Airway epithelial cell (primary cell): ENCODE measurements at places on chromosomes 4 and X. TPM values are rescaled to one million over a fixed set of nuclear protein-coding genes. Genes with fewer than 3 reads are reported as not detected.

The S100P gene
- 39.8 and 56.6 TPM in 2 replicates for total RNA-seq

The TRIM60 gene
- total RNA-seq: not detected in 2 replicates

The XAGE1B gene
- total RNA-seq: not detected in 2 replicates

The POLA1 gene
- total RNA-seq: 6.2 and 9.1 TPM in 2 replicates

The ADRA2C gene
- not detected in 2 replicates for total RNA-seq

The AKAP14 gene
- not detected in 2 replicates for total RNA-seq

The ZFP92 gene
- 0.05 and 0.21 TPM in 2 replicates for total RNA-seq

The HTN1 gene
- total RNA-seq: not detected in 2 replicates

The TMSB15C gene
- 0.42 and 1.1 TPM in 2 replicates for total RNA-seq

The HSFX2 gene
- not detected in 2 replicates for total RNA-seq

The SLC25A14 gene
- total RNA-seq: 9.2 and 9.6 TPM in 2 replicates

The DCX gene
- 0.07 TPM in 1 of 2 replicates, not detected in the other for total RNA-seq

The DMP1 gene
- total RNA-seq: not detected in 2 replicates

The TLR2 gene
- total RNA-seq: 1.0 and 1.3 TPM in 2 replicates

The FGFBP2 gene
- not detected in 2 replicates for total RNA-seq

The SMIM31 gene
- not detected in 2 replicates for total RNA-seq

The TCP11X2 gene
- not detected in 2 replicates for total RNA-seq

The LUZP4 gene
- not detected in 2 replicates for total RNA-seq

The NSUN7 gene
- 1.0 and 1.5 TPM in 2 replicates for total RNA-seq

The PRKG2 gene
- total RNA-seq: 0.28 and 1.1 TPM in 2 replicates

The SLC26A1 gene
- total RNA-seq: not detected in 2 replicates

The F11 gene
- total RNA-seq: not detected in 2 replicates

The ASMT gene
- total RNA-seq: not detected in 2 replicates

The NXF2 gene
- not detected in 2 replicates for total RNA-seq

The CYTL1 gene
- total RNA-seq: not detected in 2 replicates

The PHEX gene
- 1.2 and 2.4 TPM in 2 replicates for total RNA-seq

The DCAF12L2 gene
- total RNA-seq: not detected in 2 replicates

The ADAMTS3 gene
- 0.09 and 0.42 TPM in 2 replicates for total RNA-seq

The UGT2A3 gene
- total RNA-seq: not detected in 2 replicates

The INPP4B gene
- 12.4 and 19.7 TPM in 2 replicates for total RNA-seq

The OPHN1 gene
- total RNA-seq: 1.3 and 2.0 TPM in 2 replicates

The AIFM1 gene
- total RNA-seq: 12.9 and 24.5 TPM in 2 replicates

The PWWP3B gene
- 0.65 and 0.99 TPM in 2 replicates for total RNA-seq

The TMPRSS11D gene
- 1.8 and 1.9 TPM in 2 replicates for total RNA-seq

The CLNK gene
- total RNA-seq: not detected in 2 replicates

The DDX53 gene
- not detected in 2 replicates for total RNA-seq

The ASB12 gene
- total RNA-seq: not detected in 2 replicates

The GATA1 gene
- total RNA-seq: not detected in 2 replicates

The CORIN gene
- 0.05 and 0.42 TPM in 2 replicates for total RNA-seq

The GPR119 gene
- not detected in 2 replicates for total RNA-seq

The CXorf49 gene
- total RNA-seq: not detected in 2 replicates

The CFP gene
- total RNA-seq: 0.21 TPM in 1 of 2 replicates, not detected in the other

The USP46 gene
- total RNA-seq: 7.2 and 12.2 TPM in 2 replicates

The S100G gene
- not detected in 2 replicates for total RNA-seq

The C1QTNF7 gene
- not detected in 2 replicates for total RNA-seq

The TRIML2 gene
- not detected in 2 replicates for total RNA-seq
